Left kidney (tissue), 8 donors: ENCODE measurements at places on chromosomes 5 and 9. TPM values are rescaled to one million over a fixed set of nuclear protein-coding genes. Genes with fewer than 3 reads are reported as not detected.

Gene MSX2
- polyA plus RNA-seq, result 1.0 TPM

Gene TAF11L10
- not detected for polyA plus RNA-seq

Gene PSD2
- 2.2 TPM for polyA plus RNA-seq

Gene ADRB2
- 0.27 TPM for polyA plus RNA-seq

Gene OGN
- polyA plus RNA-seq, result 40.2 TPM

Gene C9
- 0.37 TPM for polyA plus RNA-seq

Gene DND1
- 0.35 TPM for polyA plus RNA-seq

Gene GDNF
- polyA plus RNA-seq, result 17.5 TPM

Gene CD72
- 3.6 TPM for polyA plus RNA-seq

Gene KCNIP1
- 10.8 TPM for polyA plus RNA-seq

Gene PCDHB7
- 4.5 TPM for polyA plus RNA-seq

Gene SURF4
- 157 TPM for polyA plus RNA-seq

Gene ALDOB
- polyA plus RNA-seq, result 693 TPM

Gene BTNL3
- not detected for polyA plus RNA-seq

Gene DNAH5
- 2.0 TPM for polyA plus RNA-seq

Gene NUTM2G
- polyA plus RNA-seq, result 1.1 TPM

Gene OR1J2
- polyA plus RNA-seq, result not detected
